ENCODE measurements at places on chromosomes 2 and 18.

- DNase-seq, result no peak
Observed at GRCh38 chr2:237652181-237652580, 24.8 kb downstream of the LRRFIP1 start.

DNA sequence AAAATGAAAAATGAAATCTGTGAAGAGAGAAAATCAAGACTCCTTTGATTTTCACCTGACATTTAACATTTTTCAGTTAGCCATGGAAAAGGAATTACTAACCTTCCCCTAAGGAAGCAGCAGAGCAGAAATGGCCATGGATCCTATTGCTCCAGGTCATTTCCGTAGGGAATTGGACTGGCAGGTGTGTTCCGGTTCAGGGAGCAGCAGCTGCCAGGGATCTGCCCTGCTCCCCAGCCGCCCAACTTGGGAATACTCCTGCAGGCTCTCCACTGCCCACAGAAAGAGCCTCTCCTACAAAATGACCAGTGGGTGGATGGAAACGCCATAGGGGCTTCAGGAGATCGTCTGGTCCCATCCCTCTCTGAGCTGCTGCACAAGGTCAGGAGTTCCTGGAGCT lies 86.0 kb upstream of the MAPK4 start:
- DNase-seq, result no peak

- DNase-seq, result no peak
Observed at GRCh38 chr2:113219889-113220641, 46.3 kb downstream of the PSD4 start.

GRCh38 chr2:69180227-69180626 lies 167.2 kb downstream of the ANTXR1 start:
- no peak for DNase-seq

DNA sequence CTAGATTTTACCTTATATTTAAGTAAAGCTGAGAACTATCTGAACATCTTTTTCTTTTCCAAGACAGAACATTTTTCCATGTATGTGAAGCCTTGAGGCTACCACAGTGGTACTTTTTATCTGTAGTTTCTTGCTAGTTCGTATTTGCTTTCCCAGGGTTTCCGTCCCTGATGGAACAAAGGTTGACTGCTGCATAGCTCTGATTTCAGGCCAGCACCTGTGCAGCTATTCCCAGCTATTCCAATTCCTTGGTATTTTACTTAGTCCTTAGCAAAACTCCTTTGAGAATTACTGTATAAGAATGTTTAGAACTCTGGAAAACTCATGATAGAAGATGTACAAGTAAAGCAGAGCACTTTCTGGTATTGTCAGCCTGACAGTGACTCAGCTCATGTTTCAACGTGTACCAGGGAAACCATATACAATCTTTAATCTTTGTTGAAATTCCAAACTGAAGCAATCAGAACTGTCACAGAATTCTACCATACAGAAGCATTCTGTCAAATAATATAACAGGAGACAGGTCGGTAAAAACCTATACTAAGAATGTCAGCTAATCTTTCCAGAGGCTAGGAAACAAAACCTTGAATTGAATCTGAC lies 162.2 kb downstream of the PKP4 start:
- no peak for DNase-seq

DNA sequence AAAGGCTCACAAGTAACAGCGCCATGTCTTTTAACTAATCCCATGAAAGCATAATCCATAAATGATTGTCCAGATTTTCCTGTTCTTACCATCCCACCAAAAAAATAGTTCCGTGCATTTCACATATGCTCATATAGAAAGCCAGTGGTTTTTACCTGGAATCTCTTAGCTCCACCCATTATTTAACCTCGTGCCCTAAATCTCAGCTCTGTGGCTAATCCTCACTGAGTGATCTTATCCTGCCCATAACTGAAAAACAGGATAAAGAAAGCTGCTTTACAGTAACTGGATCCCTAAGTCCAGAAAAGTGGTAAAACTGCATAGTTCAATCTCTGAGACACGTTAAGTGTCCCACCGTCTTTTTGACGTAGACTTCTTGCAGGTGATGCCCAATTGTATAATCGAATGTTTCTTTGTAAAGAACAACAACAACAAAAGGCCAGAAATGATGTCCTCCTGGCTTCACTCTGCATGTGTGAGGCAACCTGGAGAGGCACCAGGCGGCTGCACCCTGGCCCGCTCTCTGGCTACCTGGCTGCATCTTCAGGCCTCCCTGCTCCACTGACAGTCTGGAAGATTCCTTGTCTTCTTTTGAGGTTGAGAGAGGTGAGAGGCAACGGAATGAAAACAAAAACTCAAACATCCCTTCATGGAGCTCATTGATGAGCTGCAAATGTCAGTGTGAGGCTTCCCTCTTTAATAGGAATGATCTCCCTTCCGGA lies 38.6 kb downstream of the FEZ2 start:
- DNase-seq, result no peak

DNA sequence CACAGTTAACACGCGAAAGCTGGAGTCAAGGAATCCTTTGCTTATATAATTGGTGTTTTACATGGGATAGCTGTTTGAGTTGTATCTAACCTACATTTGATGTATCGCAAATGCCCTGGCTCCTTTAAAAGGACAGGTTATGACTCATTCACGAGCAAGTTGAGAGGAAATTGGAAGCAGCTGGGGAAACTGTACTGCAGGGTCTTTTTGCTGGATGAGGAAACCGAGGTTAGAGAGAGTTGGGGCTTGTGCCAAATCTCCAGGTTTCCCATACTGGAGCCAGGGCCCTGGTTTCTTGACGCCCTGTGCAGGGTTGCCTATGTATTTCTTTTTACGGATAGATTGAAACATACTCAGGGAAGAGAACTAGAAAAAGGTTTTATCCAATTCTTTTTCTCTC lies 60.0 kb upstream of the SPTBN1 start:
- no peak for DNase-seq
